ENCODE measurements at places on chromosomes 3 and 15.

GRCh38 chr3:159619341-159619885 is 369.2 kb upstream of the IL12A start:
- no peak for DNase-seq

- no peak for DNase-seq
These were observed 22.4 kb downstream of the TMC3 start for GRCh38 chr15:81351651-81352050.

DNA sequence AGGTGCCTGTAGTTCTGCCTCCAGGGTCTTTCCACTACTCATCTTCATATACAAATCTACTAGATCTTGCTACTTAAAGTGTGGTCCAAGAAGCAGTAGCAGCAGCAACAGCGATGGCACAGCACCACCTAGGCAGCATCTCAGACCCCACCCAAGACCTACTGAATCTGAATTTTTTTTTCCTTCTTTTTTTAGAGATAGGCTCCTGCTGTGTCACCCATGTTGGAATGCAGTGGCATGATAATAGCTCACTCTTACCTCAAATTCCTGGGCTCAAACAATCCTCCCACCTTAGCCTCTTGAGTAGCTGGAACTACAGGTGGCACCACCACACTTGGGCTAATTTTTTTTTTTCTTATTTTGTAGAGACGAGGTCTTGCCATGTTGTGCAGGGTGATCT is 346.7 kb upstream of the TGFBR2 start:
- no peak for DNase-seq

- DNase-seq: no peak
These were observed 50.2 kb downstream of the NUDT16 start for GRCh38 chr3:131431754-131432153.

GRCh38 chr15:49622561-49622960 is 1.7 kb downstream of the DTWD1 start:
- no peak for DNase-seq

DNA sequence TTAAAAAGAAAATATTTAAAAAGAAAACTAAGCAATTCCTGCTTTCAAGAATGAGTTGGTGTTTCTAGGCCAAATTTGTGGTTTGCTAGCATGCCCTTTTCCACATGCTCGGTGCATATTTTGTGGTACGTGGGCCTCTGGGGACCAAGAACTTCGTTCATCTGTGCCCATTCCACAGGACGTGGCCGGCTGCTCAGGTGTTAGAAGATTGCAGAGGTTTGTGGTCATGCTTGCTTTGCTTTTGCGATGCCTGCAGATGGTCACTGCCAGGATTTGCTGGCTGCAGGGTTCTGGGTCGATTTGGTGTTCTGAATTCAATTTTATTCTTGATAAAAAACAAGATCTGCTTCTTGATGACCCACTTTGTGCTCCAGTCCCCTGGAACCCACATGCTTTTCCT is 7.5 kb downstream of the PSTPIP1 start:
- no peak for DNase-seq

GRCh38 chr3:101902041-101902440 is 52.7 kb downstream of the NFKBIZ start:
- DNase-seq: no peak

DNA sequence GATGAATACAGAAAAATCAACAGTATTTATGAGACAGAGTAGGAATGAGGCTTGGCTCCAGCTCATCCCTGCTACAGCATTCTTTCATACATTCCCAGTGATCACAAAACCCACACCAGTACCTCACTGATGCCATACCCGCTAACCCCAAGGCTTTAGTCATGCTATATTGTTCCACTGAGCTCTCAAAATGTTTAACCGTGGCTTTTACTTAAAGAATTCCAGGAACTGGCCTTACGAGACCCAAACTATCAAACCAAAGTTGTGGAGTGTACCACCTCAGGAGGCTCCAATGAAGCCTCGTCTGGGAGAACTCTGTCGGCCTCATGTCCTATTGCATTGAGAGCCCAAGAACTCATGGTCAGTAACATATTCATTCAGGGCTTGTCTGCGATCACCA is 278.9 kb downstream of the ULK4 start:
- no peak for DNase-seq
